ENCODE measurements at places on chromosomes 12 and 14.

DNA sequence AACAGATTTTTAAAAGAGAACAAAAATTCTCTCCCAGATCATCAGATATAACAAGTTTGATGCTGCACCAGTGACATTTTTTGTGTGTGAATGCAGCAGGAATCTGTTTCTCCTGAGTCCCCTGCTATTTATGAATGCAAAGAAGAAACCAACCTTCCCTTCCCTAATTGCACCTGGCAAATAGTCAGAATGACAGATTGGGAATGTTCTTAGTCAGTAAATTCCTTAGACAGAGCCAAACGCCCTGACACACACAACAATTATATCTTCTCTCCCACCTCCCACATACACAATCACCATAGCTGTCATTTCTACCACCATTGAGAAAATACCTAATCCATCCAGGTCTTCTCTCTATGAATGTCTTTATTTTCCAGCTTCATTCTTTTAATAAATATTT, 174.4 kb downstream of the ALG10B start:
- no peak for DNase-seq

DNA sequence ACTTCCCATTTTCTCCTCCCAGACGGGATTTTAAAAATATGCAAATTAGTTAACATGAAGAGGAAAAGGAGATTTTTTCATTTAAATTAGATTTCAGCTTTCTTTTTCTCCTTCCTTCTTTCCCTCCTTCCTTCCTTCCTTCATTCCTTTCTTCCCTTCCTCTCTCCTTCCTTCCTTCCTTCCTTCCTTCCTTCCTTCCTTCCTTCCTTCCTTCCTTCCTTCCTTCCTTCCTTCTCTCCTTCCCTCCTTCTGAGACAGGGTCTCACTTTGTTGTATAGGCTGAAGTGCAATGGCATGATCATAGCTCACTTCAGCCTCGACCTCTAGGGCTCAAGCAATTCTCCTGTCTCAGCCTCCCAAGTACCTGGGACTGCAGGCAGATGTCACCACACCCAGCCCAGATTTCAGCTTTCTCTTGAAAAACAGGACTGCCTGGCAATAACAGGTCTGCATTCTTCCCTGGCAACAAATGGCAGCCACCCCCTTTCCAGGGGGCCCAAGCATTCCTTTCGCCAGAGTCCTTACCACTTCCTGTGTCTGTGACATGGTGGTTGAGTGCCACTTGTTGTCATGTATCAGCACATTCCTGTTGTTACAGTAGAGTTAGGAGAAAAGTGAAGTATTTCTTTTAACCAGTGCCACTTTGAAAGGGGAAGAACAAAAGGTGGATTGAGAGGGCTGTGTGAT, 119.1 kb downstream of the PTPN11 start:
- DNase-seq = no peak

DNA sequence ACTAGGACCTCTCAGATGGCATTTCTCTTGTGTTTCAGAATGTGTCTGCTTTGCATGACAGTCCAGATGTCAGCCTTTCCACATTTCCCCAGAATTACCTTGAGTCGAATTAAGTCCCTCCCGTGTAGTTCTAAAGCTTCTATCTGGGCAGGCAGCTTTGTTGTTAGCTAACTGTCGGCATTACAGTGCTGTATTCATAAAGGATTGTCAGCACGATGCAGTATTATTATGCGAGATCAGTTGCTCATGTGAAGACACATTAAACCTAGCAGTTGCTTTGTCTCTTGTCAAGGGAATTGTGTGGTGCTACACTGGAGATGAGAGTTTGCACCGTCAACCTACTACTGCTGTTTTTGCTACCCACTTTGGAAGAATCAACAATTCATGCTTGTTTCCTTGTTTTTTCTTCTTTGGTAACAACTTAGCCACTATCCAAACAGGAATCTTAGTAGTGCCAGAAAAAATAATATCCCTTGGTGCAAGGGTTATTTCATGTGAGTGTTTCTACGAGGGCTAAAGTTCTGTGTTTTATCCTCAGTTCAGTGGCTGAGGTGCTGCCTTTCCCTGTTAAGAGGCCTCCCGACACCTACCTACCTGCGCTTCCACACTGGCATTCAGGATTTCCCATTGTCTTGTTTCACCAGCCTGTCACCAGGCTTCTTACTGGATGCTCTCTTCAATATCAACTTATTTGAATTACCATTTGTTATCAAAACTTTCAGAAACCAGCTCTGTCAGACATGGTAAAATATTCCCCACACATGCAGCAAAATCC, 297.9 kb upstream of the G2E3 start:
- DNase-seq = no peak

DNA sequence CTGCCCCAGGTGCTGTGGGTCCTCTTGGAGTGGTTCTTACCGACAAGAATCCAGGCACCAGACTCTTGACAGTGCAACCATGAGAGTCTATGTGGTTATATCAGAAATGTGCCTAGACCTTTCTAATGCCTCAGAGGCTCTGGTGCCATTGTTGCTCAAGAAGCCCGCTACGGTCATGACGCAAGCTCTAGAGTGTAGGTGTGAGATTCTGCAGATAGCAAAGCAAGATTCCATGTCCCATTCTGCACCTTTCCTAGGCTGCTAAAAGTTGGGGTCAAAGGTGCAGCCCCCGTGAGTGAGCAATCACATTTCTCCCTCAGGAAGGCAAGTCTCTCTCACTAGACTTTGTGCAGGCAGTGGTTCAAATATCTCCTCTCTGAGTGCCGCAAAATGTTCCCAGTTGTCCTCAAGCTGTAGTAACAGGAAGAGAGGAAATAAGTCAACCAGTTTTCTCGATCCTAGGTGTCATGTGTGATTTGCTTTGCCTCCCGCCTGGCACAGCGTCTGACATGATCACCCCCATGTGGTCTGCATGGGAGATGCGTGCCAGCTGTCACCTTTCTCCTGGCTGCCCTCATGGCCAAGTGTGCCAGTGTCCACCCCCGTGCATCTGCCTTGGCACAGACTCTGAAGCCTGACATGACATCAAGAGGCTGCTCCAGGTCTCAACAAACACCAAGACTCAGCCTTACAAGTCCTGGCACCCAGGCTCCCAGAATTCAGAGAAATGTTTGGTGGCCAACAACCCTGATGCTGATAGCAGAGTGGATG, 122.5 kb upstream of the COCH start:
- DNase-seq = peak; percentile 1

- no peak for DNase-seq
Observed at GRCh38 chr12:117444781-117445180, 83.4 kb upstream of the NOS1 start.

DNA sequence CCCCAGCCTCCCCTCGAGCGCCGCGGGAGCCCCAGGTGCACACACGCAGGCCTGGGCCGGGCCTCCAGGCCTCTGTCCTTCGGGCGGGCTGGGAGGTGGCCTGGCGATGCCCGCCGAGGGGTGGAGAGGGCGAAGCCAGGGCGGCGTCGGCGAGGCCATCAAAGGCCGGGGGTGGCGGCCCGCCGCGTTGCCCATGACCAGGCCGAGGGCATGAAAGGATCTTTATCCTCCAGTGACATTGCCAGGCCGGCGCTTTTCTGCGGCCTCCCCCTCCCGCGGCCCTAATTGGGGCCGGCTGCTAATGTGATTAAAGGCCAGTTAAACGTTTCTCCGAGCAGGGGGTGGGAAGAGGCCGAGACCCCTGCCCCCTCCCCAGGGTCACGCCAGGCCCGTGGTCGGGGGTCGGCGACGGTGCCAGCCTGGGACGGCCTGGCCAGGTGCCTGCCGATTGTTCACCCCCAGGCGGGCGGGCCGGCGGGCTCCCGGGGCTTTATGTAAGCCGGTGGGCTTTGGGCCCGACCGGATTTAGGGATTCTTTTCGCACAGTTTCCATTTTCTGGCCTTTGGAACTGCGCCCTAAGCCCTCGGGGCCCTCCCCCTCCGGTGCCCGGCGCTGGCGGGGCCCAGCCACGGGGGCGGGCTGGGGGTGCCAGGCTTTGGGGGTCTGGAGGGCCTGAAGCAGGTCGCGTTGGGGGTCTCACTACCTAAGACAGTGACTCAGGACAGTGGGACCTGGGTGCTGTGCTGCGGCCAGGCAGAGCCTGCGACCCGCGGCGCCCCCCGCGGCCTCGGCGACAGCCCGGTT, 103.2 kb upstream of the DIO3 start:
- DNase-seq = no peak

- peak; percentile 22 for DNase-seq
Observed at GRCh38 chr12:46221255-46222128, 47.4 kb downstream of the SLC38A1 start.

GRCh38 chr12:16062611-16063010, 151.5 kb downstream of the DERA start:
- no peak for DNase-seq

DNA sequence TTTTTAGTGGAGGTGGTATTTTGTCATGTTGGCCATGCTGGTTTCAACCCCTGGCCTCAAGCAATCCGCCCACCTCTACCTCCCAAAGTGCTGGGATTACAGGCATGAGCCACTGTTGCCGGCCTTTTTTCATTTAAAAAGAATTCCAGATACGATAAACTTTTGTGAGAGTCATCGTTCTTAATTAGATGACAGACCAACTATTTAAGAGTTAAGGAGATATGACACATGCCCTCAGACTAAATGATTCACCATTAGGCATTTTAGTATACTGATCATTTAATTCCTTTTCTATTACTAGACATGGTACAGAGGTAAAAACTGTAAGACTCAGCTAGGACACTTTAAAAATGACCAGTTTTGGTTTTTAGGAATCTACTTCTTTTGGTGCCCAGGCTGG, 2.4 kb downstream of the ANKRD13A start:
- no peak for DNase-seq

- DNase-seq = peak; percentile 30
Observed at GRCh38 chr12:26941215-26941594, 2.9 kb downstream of the FGFR1OP2 start.

DNA sequence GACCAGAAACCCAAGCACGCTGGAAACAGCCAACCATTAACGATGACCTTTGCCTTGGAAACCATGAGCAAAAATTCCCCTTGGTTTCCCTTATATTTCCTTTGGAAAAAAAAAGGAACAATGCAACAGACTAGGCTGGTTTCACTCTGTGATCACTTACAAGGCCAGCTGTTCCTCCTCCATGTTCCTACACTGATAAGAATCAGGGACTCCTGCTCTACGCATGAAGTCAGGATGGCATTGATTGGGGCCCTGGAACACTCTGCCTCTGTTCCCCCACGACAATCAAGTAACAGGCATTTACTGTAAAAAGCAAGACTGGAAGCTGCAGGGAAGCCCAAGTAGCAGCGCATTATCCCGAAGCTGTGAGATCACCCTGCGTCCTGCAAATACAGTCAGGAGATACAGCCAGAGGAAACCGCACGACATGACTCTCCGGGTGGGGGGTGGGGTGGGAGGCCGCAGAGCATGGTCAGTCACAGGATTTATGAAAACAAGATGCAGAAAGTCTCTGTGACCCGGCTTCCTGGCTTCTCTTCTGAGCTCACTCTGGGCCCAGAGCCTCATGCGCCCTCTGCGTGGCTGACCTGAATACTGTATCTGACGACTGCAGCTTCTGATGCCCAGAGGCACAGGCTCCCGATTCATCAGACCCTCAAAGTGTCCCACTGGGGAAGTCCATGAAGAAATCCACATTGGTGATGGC, 31.1 kb downstream of the SSH1 start:
- no peak for DNase-seq

- DNase-seq = no peak
Observed at GRCh38 chr14:73264885-73265720, 27.8 kb downstream of the PAPLN start.

DNA sequence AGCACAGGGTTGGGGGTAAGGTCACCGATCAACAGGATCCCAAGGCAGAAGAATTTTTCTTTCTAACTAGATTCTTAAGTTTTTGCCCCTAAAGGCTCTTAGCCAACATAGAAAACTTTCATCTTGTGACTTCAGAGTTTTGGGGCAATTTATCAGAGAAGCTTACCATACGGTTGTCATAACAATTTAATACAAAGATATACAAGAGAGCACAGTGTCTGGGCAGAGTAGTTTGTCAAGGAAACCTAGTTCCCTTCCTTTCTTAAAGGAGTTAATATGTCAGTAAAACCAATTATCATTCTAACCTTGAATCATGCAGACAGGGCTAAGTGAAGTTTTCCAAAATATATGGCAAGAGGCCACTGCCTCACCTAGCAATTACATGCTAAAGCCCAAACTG, 18.4 kb downstream of the NR2C1 start:
- DNase-seq = no peak

- DNase-seq = no peak
Observed at GRCh38 chr14:93533842-93534241, 103.1 kb downstream of the UNC79 start.

DNA sequence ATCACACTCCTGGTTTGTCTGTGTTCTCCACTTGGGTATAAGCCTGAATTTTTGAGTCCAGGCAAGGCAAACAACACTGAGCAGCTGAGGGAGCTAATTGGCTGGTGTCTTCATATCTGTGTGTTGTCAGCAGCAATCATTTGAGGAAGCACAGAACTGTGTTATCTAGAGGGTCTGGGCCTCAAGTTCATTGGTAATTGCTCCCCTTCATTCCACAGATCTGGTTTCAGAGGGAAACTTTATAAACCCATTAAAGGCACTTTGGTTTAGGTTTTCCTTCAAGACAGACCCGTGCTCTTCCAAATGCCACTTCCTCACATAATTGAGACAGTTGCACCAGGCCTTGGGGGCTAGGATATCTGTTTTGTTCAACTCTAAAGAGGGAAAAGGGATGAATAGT, 5.6 kb downstream of the DACT1 start:
- DNase-seq = no peak

GRCh38 chr12:44054281-44054680, 218.4 kb downstream of the TMEM117 start:
- no peak for DNase-seq

- DNase-seq = no peak
Observed at GRCh38 chr12:74899031-74899829, 310.4 kb downstream of the KCNC2 start.

GRCh38 chr14:89067293-89067972, 243.0 kb downstream of the TTC8 start:
- peak; percentile 48 for DNase-seq

- no peak for DNase-seq
Observed at GRCh38 chr14:23533652-23534435, 17.7 kb downstream of the ZFHX2 start.

GRCh38 chr12:49947593-49948226, 2.8 kb upstream of the AQP2 start:
- DNase-seq = no peak
